T-helper 17 cell (primary cell): ENCODE measurements at places on chromosomes 6 and 20.

GRCh38 chr6:168380956-168381605 is 59.9 kb upstream of the SMOC2 start:
- no peaks in the 10 kb centered on the region for H3K4me1 ChIP-seq
- H3K27me3 ChIP-seq, result no peaks in the 10 kb centered on the region
- DNase-seq, result no peak
- no peaks in the 10 kb centered on the region for H3K36me3 ChIP-seq
- no peak overlapping the region for H3K4me3 ChIP-seq

DNA sequence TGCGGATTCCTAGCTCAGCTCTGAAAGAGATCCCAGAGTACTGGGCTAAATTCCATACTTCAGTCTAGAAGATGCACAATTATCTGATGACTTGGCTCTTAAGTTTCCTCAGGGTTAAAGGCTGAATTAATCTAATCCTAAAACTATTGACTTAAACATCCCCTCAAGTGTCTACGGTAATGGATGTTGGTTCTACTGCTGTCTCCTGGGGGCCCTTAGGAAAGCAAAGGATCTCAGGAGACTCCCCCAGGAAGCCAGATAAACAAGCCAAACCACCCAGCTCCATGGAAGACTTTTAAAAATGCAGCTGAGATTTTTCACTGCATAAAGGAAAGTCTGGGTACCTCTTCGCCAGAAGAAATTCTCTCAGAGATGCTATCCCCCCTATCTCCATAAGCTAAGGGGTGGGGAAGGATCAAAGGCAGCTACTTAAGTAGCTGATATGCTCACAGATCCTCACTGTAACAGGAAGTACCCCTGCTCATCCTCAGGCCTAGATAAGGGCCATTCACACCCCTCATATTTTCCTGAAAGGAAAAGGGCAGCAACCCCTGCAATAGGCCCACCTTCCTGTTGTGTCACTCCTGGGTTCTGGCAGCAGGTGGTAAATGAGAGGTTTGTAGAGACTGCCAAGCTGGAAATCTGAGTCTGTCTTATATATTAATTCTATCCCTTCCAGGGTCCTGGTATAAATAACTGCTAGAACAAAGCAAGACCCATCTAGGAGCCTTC is 9.3 kb downstream of the NDRG3 start:
- H3K27ac ChIP-seq, result peak overlapping the region; percentile 45
- no peak for DNase-seq
- no peaks in the 10 kb centered on the region for H3K27me3 ChIP-seq
- peaks cover 17% of the 10 kb centered on the region for H3K4me1 ChIP-seq

- no peak overlapping the region for H3K27ac ChIP-seq
- no peaks in the 10 kb centered on the region for H3K4me1 ChIP-seq
- no peaks in the 10 kb centered on the region for H3K27me3 ChIP-seq
- H3K36me3 ChIP-seq, result no peaks in the 10 kb centered on the region
These were observed 45.9 kb downstream of the TFAP2B start for GRCh38 chr6:50864601-50865000.

- H3K36me3 ChIP-seq, result no peaks in the 10 kb centered on the region
- H3K27me3 ChIP-seq, result peaks cover 44% of the 10 kb centered on the region
- H3K4me3 ChIP-seq, result no peak overlapping the region
- no peak overlapping the region for H3K27ac ChIP-seq
- H3K4me1 ChIP-seq, result peaks cover 12% of the 10 kb centered on the region
These were observed 90.4 kb downstream of the MAP3K7 start for GRCh38 chr6:90496258-90497016.

DNA sequence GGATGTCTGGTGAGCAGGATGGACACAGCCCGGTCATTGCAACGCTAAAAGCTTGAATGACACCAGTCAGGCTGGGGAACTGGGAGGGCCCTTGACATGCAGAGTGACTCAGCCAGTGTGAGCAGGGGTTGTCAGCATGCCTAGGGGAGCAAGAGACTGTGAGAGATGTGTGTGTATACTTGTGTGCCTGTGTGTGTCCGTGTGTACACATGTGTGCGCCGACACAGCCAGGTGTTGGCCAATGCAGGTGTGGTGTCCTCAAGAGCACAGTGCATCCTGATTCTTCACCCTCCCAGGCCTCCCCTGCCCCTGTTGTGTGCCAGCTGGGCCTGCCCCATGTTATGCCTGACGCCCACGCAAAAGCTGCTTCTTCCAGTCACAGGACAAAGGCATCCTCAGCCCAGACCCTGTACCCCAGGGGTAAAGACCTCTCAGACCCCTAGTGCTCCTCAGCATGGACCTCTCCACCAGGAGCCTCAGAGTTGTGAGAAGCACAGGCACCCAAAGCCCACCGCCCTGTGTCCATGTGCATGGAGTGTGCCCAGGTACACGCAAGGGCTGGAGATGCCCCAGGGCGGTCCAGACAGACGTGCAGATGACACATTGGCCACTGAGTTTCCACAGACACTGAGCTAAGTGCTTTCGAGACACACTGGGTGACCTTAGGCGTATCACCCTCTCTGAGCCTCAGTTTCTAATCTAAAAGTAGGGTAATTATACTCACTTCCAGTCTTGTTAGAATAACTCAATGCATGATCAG is 16.6 kb downstream of the NRSN2 start:
- H3K4me1 ChIP-seq, result peaks cover 23% of the 10 kb centered on the region
- no peak overlapping the region for H3K27ac ChIP-seq
- peaks cover 5% of the 10 kb centered on the region for H3K27me3 ChIP-seq
- H3K4me3 ChIP-seq, result no peak overlapping the region
- no peaks in the 10 kb centered on the region for H3K36me3 ChIP-seq
- no peak for DNase-seq

DNA sequence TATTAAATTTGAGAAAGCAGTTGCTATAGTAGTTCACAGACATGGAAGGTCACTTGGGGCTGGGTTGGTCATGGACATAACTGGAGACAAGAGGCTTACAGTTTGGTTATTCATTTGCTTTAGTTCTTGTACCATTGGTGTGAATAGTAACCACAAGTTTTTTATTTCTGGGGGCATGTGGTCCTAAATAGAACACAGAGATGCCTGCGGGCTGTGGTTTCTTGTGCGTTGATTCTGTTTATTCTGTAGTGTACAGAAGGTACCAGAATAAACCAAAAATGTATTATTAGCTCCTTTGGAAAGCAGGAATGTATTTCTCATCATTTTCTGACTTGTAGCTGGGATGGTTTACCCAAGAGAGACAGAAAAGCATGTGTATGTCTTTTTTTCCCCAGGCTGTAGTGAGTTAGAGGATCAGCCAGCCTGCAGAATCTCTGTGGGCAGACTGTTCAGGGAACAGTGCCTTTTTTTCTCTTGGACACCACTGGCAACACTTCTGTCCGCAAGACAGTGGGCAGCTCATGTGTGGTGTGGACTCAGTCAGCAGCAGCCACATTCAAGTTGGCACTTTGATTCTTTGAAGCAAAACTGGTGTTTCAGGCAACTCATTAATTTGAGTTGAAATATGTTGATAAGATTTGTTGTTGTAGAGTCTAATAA is 122.1 kb downstream of the LRRC1 start:
- DNase-seq, result no peak
- H3K4me3 ChIP-seq, result no peak overlapping the region
- H3K36me3 ChIP-seq, result peaks cover 8% of the 10 kb centered on the region
- H3K4me1 ChIP-seq, result no peaks in the 10 kb centered on the region

DNA sequence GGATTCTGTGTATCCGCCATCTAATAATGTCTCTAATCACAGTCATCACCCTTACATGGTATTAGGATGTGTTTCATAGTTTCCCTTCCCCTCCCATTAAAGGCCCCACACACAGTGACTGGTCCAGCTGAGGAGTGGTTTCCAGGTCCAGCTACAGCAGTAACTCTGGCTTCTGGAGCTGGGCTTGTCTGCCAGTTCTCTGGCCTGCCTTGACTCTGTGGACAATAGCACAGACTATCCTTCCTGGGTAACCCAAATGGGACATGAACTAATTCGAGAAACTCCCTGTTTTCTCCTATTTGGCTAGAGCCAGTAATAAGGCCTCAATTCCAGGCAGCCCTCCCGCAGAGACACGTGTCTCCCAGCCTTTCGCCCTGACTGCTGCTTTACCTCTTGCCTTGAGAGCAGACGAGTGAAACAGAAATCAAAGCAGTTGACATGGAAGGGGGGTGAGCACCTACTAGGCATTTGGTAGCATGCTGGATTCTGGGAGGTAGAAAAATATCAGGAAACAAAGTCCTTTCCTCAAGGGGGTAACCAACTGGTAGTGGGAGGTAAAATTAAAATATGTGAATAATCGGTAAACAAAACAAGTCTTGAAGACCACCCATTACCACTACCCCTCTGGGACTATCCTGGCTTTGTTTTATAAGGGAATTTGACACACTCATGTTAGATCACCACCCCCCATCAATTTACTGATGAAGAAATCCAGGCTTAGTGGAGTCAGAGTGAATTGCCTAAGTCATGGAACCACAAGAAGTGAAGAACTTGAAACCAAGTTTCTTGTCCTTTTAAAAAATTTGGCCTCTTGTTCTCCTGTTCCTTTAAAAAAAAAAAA is 1.2 kb downstream of the TRAF3IP2 start:
- H3K4me1 ChIP-seq, result peaks cover 45% of the 10 kb centered on the region
- DNase-seq, result no peak
- peak overlapping the region; percentile 98 for H3K4me3 ChIP-seq

- no peak for DNase-seq
- H3K27me3 ChIP-seq, result no peaks in the 10 kb centered on the region
- H3K4me3 ChIP-seq, result no peak overlapping the region
- H3K27ac ChIP-seq, result no peak overlapping the region
- no peaks in the 10 kb centered on the region for H3K4me1 ChIP-seq
- no peaks in the 10 kb centered on the region for H3K36me3 ChIP-seq
These were observed 714.6 kb downstream of the CD109 start for GRCh38 chr6:74410630-74411029.

- DNase-seq, result no peak
- H3K27me3 ChIP-seq, result no peaks in the 10 kb centered on the region
- no peak overlapping the region for H3K4me3 ChIP-seq
- H3K36me3 ChIP-seq, result no peaks in the 10 kb centered on the region
These were observed 383.8 kb downstream of the TFAP2A start for GRCh38 chr6:10030942-10031537.

- peaks cover 2% of the 10 kb centered on the region for H3K4me1 ChIP-seq
- no peak for DNase-seq
- no peak overlapping the region for H3K27ac ChIP-seq
- H3K4me3 ChIP-seq, result no peak overlapping the region
- H3K36me3 ChIP-seq, result peaks cover 5% of the 10 kb centered on the region
These were observed 48.5 kb upstream of the EDN1 start for GRCh38 chr6:12241493-12242175.

DNA sequence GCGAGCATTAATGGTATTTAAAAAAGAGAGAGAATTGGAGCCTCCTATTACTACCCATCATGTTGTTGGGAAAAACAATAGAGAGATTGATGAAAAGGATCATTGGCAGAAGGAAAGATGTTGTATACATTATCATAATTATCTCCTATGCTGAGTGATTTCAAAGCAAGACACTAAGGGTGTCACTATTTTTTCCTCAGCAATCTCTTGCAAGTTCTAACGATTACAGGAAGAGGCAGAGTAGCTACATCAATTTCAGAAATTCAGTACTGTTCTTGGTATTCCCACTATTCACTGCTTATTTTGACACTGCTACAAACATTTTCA is 891.2 kb downstream of the C6orf118 start:
- no peaks in the 10 kb centered on the region for H3K27me3 ChIP-seq
- no peak overlapping the region for H3K27ac ChIP-seq
- DNase-seq, result no peak

GRCh38 chr20:19986419-19986818 is 30.7 kb upstream of the NAA20 start:
- peaks cover 22% of the 10 kb centered on the region for H3K27me3 ChIP-seq
- no peak overlapping the region for H3K4me3 ChIP-seq
- no peaks in the 10 kb centered on the region for H3K36me3 ChIP-seq
- H3K27ac ChIP-seq, result peak overlapping the region; percentile 32
- H3K4me1 ChIP-seq, result no peaks in the 10 kb centered on the region

- no peaks in the 10 kb centered on the region for H3K36me3 ChIP-seq
- no peaks in the 10 kb centered on the region for H3K4me1 ChIP-seq
- no peaks in the 10 kb centered on the region for H3K27me3 ChIP-seq
- no peak for DNase-seq
- no peak overlapping the region for H3K27ac ChIP-seq
- no peak overlapping the region for H3K4me3 ChIP-seq
These were observed 182.7 kb downstream of the TBX18 start for GRCh38 chr6:84581494-84582259.

- H3K27me3 ChIP-seq, result peaks cover 44% of the 10 kb centered on the region
- DNase-seq, result no peak
- H3K4me3 ChIP-seq, result no peak overlapping the region
- H3K27ac ChIP-seq, result no peak overlapping the region
- no peaks in the 10 kb centered on the region for H3K4me1 ChIP-seq
These were observed 13.3 kb downstream of the FRK start for GRCh38 chr6:116047173-116047933.

DNA sequence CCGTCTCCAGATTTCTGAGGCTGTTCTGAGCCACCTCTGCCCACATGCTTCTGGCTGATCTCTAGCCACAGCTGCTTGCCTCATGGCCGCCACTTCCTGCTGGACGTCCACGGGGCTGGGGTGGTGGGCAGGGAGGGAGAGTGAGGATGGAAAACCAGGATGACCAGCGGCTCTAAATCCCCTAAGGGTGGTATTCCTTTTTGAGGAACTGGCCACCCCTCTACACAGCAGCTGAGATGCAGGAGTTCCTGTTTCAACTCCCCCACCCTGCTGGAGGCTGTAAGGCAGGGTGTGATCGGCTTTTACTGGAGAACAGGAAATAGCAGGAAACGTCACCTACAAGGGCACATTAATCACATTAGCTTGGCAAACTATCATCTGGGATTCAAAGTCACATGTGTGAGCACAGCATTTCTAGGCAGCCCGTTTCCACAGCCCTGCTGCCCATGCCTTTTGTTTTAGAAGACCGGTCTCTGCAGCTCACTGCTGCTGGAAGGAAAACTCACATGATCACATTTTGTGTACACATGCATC is 181.6 kb upstream of the ECI2 start:
- no peak overlapping the region for H3K4me3 ChIP-seq
- H3K36me3 ChIP-seq, result no peaks in the 10 kb centered on the region
- H3K27ac ChIP-seq, result no peak overlapping the region
- DNase-seq, result no peak

- no peak for DNase-seq
- H3K27me3 ChIP-seq, result peaks cover 20% of the 10 kb centered on the region
- no peaks in the 10 kb centered on the region for H3K36me3 ChIP-seq
- H3K27ac ChIP-seq, result no peak overlapping the region
- no peaks in the 10 kb centered on the region for H3K4me1 ChIP-seq
These were observed 88.4 kb downstream of the MAFB start for GRCh38 chr20:40600441-40601219.

GRCh38 chr20:56691325-56691998 is 62.4 kb downstream of the TFAP2C start:
- H3K27ac ChIP-seq, result no peak overlapping the region
- no peaks in the 10 kb centered on the region for H3K4me1 ChIP-seq
- no peak overlapping the region for H3K4me3 ChIP-seq
- H3K36me3 ChIP-seq, result no peaks in the 10 kb centered on the region
